ENCODE measurements at places on chromosomes 4 and X.
A peak's percentile ranks its signal among the peaks of the same experiment; 100 is the strongest.

GRCh38 chr4:186627226-186627865 is 72.0 kb upstream of the MTNR1A start:
- DNase-seq = no peak

DNA sequence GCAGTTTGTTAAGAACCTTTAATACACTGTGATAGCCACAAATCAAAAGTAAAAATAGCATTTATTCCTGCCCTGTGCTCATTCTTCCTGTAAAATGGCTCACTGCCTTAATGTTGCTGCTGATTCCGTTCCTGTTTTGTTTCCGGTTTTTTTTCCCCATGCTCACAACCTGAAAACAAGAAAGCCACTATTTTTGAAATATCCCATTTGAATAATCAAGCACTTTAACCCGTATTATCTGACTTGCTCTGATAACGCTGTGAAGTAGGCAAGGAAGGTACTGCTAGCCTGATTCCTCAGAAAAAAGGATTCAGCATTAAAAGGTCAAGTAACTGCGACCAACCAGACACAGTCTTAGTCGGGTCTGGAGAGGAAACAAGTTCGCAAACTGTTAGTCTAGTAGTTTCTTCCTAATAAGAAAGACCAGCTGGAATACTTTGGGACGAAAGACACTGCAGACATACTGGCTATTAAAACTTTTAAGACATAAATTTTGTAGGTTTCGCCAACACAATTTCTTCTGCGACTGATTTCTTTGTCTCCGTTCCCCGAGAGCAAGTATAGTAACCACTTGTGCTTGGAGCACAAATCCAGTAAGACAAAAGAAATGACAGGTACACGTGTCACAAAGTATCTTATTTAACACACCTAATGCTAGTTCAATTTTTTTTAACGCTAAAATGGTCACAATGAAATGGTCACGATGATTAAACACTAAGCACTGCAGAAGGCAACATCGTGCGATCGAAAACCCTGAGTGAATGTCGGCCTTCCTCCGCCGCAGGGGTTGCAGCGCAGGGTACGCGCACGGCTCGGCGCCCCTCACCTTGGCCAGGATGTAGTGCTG is 802 bp downstream of the COX18 start:
- peak; percentile 70 for DNase-seq

GRCh38 chrX:352582-353314 is 34.0 kb downstream of the PPP2R3B start:
- DNase-seq = no peak

GRCh38 chr4:47519239-47519883 is 34.3 kb downstream of the ATP10D start:
- no peak for DNase-seq

DNA sequence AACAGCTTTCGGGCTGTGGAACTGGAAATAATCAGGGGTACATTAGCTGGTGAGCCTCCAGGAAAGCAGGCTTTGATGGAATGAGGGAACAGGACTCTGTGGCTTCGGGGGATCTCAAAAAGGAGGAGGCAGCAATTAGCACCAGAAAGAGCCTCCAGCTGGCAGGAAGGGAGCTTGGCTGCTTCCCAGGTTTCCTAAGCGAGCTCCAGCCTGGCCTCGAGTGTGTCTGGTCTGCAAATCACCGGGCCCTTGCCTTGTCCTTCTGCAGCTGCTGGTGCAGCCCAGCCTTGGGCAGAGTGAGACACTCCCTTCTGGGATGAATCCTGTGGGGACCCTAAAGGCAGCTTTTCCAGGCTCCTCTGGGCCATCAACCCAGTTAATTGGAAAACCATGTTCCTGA is 10.7 kb upstream of the PDHA1 start:
- no peak for DNase-seq

DNA sequence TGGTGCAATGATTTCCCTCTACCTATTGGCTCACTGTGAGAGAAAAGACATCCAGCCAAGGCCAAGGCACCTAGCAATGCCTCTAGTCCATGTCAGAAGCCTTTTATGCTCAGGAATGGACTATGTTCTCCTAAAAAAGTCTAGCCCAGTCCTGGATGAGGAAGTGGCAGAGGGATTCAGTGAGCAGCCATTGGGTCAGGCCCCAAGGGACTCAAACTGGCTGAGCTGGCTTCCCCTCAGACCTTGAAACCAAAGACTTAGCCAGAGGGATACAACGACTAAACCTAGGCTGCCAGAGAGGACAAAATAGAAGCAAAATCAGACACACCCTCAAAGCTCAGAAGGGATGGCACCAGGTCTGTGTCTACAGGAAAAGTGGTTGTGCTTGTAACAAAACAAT is 49.1 kb downstream of the ARHGEF9 start:
- DNase-seq = no peak

DNA sequence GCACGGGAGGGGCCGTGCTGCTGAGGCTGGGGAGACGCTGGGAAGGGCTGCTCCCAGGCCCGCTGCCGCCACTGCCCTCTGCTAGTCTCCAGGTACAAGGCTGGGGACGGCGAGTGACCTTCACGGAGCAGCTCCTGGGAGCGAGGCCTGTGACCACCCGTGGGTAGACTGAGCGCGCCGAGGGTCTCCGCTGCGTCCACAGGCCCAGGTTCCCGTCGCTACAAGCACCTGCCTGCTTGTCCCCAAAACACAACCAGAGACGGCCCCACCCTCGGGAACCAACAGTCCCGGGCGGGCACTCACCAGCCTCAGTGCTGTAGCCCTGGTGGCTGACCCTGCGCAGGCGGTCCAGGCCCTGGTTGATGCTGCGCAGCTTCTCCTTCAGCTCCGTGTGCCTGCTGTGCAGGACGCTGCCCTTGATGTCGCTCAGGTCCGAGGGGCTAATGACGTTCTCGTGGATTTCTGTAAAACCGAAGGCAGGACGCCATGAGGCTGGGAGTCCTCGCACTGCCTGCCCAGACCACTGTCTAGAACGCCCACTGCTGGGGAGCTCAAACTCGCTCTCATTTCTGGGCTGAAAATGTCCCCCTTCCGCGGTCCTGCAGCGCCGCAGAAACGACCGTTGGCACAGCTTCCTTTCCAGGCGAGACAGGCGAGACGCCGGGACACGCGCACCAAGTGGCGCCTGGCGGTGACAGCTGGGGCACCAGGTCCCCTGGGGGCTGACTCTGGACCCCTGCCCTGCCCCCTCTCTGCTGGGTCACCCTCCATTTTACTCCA is 14.3 kb downstream of the LRPAP1 start:
- no peak for DNase-seq

DNA sequence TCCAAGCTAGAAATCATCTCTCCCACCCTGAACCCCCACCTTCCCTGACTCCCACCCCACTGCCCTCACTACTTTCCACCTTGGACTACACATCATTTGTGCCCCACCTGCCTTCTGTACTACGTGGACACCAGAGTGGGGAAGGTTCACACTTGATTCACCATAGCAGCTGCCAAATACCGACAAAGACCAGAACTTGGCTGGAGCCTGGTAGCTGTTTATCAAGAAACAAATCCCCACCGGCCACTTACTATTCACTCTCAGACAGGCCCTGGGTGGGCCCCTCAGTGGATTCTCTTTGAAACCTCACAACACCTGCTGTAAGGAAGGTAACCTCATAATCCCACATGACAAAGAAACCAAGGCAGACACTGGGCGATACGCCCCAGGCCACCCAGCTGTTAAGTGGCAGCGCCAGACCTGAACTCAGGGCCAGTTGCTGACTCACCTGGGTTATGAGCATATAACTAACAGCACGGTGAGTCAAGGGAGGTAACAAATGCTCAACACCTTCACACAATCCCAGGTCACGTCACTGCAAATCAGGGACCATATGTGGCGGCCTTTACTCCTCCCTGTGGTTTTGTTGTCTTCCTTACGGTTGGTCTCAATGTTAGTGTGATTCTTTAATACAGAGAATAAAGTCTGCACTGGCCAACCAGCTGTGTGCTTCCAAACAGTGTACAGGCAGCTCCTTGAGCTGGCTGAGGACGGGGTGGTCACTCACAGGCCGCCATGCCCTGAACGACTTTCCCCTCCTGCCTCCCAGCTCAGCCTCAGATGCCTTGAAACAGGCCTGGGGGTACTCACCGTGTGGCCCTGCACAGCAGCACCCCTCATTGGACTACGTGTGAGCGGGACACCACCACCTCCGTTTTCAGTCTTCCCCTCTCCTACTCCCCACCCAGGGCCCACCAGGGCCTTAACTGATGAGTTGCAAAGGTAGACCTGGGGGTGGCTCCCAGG is 7.5 kb downstream of the WDR1 start:
- no peak for DNase-seq

DNA sequence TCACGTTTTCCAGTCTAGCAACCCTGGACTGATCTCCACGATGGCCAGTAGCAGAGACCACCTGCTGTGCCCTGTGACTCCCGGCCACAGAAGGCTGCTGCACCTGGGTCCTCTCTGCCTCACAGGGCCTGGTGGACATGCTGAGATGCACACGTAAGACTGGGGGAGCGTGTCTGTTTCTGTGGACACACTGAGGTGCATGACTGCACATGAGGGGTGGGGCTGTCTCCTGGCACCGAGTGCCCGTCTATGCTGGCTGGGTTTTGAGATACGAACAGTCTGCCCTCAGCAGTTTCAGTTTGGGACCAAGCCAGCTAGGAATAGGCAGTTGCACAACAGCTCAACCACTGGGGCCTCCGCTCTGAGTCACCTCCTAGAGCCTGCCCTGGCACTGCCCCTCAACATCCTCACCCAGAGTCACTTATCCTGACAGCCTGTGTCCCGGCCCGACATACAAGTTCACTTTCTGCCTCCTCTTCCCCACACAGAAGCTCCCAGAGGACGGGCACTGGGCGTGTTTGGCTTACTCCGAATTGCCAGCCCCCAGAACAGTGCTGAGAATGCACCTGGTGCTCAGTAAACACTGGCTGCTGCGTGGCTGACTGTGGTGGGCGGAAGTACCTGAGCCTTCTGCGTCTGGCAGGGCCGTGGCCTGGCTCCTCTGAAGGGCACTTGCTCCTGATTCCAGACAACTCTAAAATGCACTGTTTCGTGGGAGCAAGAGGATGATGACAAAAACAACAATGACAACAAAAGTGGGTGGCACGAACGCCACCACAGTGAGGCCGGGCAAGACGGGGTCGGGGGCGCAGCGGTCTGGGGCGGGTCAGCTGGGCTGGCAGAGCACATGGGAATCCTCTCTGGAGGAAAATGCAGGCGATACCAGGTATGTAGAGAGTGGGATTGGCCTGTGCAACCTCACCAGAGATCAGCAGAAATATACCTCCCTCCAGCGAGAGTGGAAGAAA is 30.9 kb downstream of the RNF212 start:
- no peak for DNase-seq

- DNase-seq = no peak
Measured at GRCh38 chr4:155818639-155819038, 47.4 kb downstream of the ASIC5 start.

- DNase-seq = no peak
Measured at GRCh38 chrX:18640686-18641085, 31.2 kb downstream of the RS1 start.

DNA sequence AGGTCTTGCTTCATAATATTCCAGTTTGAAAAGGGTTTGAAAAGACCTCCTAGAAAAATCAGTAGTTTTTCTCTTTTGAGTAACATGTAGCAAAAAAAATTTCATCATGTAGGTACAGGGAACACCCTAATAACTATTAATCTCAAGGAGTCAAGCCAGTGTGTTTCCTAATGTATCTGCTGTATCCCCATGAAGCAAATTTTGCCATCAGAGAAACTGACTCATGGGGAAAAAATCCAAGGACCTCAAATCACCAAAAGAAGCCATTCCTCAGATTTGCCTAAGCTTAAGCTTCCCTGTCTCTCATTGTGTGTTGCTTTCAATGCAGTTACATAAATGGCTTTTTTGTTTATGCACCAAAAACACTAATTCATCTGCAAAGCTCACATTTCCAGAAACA is 29.7 kb downstream of the F9 start:
- no peak for DNase-seq

GRCh38 chrX:21047034-21047455 is 327.2 kb upstream of the CNKSR2 start:
- no peak for DNase-seq

GRCh38 chr4:68907245-68907644 is 44.4 kb downstream of the UGT2A3 start:
- no peak for DNase-seq

GRCh38 chrX:21735768-21736127 is 22.2 kb downstream of the SMPX start:
- DNase-seq = no peak

GRCh38 chrX:13412208-13412600 is 92.4 kb upstream of the ATXN3L start:
- DNase-seq = no peak

GRCh38 chr4:41471126-41472071 is 66.6 kb upstream of the LIMCH1 start:
- no peak for DNase-seq

DNA sequence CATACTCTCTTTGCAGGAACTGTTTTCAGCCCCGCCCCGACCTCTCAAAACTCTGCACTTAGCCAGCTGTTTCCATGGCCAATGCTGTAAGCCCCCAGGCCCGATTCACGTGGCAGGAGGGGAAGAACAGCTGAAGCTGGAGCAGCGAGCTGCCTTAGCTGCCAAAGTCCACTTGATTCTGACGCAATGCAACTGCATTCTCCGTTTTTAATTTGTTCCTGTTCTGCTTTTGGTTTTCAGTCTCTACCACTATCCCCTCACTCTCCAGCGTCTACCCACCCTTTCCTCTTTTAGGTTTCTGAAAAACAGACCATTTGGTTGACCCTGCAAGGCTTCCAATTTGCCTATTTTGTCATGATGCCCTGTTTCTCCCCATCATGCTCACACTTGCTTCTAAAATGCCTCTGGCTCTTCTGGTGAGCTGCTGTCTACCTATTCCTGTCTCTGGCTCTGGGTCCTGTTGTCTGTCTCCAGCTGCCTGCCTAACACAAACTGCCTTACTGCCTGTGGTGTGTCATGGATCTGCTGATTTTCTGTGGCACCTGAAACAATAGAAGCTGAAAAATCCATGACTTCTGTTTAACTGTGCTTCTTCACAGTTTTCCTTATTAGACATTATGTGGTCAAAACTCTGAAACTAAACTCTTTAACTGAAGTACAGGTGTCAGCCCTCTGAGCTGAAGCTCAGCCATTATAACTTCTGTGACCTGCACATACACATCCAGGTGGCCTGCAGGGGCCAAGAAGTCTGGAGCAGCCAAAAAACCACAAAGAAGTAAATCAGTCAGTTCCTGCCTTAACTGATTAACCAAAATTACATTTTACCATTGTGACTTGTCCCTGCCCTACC is 160.5 kb upstream of the AGTR2 start:
- no peak for DNase-seq
